ENCODE measurements at places on chromosomes 6 and 20. TPM values are rescaled to one million over a fixed set of nuclear protein-coding genes. Genes with fewer than 3 reads are reported as not detected.

TNNC2 gene
- not detected for total RNA-seq

PPDPF gene
- total RNA-seq = 154 TPM

EPB41L1 gene
- total RNA-seq = 0.36 TPM

CCN5 gene
- 0.15 TPM for total RNA-seq

OOEP gene
- total RNA-seq = not detected

DLK2 gene
- 0.38 TPM for total RNA-seq

ZSCAN31 gene
- total RNA-seq = 5.2 TPM

AKAP7 gene
- total RNA-seq = 0.33 TPM

NXT1 gene
- total RNA-seq = 34.4 TPM

LAMP5 gene
- 0.54 TPM for total RNA-seq

PDRG1 gene
- 21.4 TPM for total RNA-seq

MYO6 gene
- total RNA-seq = 23.2 TPM
